ENCODE measurements at places on chromosomes 5 and 9.

GRCh38 chr9:121023064-121023463, 27.0 kb downstream of the C5 start:
- DNase-seq: peak; percentile 6

DNA sequence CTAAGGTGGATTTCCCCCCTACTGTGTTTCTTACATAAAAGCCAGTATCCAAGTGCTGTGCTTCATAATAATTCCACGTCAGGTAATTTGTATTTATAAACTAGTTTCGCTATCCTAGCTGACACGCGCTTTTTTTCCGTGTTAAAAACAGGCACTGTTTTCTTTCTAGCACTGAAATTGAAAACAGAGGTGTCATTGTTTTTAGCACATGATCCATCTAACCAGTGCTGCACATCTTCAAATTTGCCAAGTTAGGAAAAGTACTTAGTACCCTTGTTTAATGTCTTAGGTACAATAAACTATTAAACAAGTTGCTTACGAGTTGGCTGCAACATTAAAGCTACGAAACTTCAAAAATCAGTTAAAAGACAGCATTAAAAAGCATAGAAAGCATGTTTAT, 49.9 kb downstream of the JMY start:
- DNase-seq: no peak

DNA sequence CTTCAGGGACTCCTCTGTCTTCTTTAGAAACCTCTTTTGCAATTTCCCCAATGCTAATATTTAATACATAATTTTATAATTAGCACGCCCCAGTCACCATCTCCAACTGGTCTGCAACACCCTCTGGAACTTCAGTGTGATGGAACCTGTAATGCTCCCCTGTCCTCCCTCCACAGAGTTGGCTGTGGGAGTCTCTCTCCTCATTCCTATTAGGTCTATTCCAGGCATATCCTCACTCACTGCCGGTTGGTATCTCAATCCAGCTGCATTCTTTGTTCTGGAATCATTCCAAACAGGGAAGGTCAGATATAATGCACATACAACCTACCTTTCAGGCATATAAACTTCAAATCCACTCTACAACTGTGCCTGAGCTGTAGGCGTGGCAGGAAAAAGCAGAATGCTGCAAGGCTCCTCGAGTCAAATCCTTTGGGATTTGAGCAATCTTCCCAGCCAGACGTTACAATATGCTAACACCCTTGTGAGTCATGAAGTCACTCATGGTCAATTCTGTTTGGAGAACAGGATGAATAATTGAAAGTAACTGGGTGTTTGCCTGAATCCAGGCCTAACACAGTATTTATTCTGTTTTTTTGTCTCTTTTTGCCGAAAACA, 293.8 kb downstream of the CWC27 start:
- peak; percentile 97 for DNase-seq

- DNase-seq: no peak
These were observed 439.5 kb upstream of the CD180 start for GRCh38 chr5:67636091-67636490.

- DNase-seq: no peak
These were observed 3.7 kb upstream of the CACNA1B start for GRCh38 chr9:137873858-137874362.

GRCh38 chr5:55604611-55605067, 69.9 kb upstream of the PLPP1 start:
- peak; percentile 72 for DNase-seq

DNA sequence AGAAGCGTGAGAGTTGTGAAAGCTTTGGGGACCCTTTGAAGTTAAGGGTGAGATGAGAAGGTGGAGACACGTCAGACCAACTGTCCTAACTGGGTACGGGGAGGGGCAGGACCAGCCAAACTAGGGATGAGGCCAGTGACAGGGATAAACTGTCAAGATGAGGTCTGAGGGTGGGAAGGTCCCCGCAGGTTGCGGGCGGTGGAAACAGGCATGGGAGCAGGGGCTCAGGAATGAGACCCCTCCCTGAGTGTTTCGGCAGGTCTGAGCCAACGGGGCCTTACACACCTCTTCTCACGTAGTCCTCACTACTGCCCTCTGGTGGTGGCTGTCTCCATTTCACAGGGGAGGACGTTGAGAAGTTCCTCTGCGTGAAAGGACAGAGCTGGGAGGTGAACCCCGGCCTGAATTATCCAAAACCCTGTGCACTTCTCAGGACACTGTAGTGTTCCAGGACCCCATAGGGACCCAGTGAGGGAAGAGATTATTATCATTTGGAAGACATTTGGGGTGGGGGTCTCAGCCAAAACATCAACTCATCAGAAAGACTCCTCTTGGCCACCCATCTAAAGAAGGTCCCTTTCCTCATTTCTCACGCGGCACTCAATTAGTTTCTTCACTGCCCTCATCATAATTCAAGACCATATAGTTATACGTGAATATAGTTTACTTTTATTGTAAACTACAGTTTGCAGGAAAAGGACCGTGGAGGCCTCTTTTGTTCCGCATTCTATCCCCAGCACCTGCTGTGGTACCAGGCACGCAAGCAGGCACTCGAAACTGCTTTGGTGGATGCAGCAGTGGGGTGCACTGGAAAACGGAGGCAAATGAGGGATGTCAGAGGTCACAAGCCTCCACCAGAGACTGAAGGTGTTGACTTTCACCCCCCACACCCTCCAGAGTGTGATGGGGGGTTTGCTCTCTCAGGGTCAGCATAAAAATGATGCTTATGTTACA, 21.7 kb upstream of the NANS start:
- peak; percentile 59 for DNase-seq

GRCh38 chr9:86645303-86645702, 291.1 kb upstream of the TUT7 start:
- DNase-seq: no peak

GRCh38 chr5:158660726-158661125, 439.0 kb downstream of the EBF1 start:
- DNase-seq: peak; percentile 79

GRCh38 chr9:79663300-79663699, 91.5 kb downstream of the TLE4 start:
- no peak for DNase-seq

DNA sequence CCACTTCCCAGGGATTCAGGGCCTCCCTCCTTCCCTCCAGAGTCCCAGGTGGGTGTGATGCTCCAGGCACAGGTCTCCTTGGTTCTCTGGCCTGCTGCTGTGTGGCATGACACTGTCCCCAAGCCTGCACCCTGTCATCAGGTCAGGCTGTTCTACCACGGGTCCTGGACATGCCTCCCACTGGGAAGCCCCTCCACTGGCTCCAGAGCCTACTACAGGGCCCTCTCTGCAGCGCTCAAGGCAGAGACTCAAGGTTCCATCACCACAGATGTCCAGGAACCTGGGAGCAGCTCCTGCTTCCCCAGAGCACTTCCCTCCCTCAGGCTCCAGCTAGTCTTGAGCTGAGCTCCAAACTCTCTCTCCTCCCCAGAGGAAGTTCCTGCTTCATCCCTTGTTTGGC, 237.3 kb downstream of the PBX3 start:
- DNase-seq: no peak

GRCh38 chr9:92044936-92045335, 70.3 kb downstream of the SPTLC1 start:
- DNase-seq: no peak

GRCh38 chr5:2914022-2914661, 162.7 kb upstream of the IRX2 start:
- DNase-seq: no peak

DNA sequence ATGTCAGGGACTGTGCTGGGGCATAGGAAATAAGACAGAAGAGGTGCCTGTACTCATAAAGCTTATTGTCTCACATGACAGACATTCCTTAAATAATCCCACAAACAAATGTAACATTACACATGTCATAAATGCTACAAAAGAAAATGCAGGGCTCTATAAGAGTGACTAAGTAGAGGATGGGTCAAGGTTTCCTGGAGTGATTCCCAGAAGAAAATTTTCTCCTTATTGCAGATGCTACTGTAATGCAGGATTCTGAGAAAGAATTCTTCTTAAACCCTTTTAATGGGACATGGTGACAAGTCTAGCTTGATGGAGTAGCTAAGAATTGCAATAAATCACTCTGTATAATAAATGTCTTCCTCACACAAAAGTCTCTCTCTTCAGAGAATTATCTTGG, 55.7 kb downstream of the SH3TC2 start:
- DNase-seq: peak; percentile 95

DNA sequence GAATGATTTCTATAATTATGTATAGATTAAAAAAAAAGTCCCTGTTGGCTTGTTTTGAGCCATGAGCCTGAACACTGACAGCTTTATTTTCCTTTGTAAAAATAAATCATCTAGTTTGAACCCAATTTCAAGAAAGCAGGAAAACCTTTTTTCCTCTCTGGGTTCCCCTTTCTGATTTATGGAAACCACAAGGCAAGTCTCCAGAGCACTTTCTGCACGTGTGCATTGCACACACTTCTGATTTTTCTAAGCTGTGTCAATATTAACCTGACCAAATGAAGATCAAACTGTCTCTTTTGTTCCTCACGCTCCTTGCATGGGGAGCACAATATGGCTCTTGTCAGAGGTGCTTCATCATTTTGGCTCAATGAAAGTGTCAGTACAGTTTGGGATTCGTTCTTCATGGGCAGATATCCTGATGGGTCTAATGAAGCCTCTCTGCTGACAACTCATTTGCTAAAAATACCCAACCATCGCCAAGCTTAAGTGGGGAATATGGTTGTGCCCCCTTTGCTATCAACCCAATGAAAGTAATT, 39.2 kb upstream of the PCA3 start:
- DNase-seq: peak; percentile 29

GRCh38 chr9:80552931-80553330, 981.2 kb downstream of the TLE4 start:
- no peak for DNase-seq

DNA sequence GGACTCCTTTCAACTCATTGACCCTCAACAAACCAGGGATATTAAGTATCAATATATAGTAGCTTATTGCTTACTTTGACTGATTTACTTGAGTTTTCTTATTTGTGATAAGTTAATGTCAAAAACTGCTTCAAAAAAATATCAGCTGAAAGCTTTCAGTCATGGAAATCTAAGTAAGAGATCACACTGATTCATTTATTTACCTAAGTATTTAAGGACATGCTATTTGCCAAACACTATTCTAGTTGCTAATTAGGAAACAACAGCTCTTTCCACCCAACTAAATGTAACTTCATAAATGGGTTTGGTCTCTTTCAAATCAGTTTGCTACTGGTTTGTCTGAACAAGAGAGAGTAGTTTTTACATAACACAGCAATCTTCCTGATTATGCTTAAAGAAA, 48.2 kb downstream of the CHD1 start:
- no peak for DNase-seq

DNA sequence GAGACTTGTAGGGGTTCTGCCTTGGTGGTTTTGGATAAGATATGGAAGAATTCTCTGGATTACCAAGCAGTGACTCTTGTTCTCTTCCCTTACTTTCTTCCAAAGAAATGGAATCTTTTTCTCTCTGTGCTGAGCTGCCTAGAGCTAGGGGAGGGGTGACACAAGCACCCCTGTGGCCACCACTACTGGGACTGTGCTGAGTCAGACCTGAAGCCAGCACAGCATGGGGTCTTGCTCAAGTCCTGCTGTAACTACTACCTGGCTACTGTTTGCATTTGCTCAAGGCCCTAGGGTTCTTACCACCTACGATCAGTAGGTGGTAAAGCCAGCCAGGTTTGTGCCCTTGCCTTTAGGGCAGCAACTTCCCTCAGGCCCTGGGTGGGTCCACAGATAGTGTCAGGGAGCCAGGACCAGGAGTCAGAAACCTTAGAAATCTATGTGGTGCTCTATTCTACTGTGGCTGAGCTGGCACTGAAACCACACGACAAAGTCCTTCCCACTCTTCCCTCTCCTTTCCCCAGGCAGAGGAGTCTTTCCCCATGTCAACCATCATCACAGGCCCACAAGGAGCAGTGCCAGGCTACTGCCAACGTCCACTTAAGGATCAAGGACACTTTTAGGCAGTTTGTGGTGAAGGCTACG, 53.8 kb downstream of the SREK1 start:
- DNase-seq: no peak

DNA sequence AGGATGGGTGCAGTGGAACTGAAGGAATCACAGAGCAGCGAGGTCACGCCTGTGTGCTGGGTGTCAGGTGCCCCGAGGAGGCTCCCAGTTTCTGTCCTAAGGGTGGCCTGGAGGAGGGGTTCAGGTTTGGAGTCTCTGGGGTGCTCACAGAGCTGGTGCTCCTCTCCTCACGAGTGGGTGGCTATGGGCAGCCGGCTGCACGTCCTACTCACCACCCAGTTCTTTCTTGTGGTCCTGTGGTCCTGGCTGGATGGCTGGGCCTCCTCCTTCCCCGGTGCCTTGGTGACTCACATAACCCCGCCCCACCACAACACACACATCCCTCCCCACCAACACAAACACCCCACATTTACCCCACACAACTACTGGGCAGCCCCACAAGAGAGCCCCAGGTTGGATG, 9.9 kb upstream of the PTGS1 start:
- DNase-seq: no peak

DNA sequence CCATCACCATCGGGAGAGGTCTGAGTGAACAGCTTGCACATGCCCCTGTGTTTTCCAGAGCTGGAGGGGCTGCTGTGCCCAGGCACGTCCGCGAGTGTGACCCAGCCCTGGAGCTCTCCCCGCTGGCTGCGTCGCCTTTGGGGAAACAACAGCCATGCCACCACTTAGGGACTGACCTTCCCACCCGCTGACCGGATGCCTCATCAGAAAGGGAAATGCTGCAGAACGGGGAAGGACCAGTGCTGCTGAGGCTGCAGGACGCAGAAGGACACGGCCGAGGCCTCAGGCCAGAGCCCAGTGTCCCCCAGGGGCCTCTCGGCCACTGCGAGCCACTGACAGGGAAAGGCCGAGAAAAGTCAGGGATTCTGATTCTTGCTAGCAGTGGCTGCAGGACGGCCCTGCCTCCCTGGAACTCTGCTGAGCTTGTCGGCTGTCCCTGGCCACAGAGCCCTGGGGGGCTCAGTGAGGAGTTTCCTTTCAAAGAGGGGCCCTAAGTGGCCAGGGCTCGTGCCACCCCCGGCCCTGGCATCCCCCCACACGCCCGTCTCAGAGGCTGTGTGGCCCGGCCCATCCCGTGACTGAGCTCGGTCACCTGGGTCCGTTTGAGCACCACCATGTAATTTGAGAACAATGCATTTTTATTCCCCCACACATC, 130.8 kb downstream of the ZNF354C start:
- no peak for DNase-seq

DNA sequence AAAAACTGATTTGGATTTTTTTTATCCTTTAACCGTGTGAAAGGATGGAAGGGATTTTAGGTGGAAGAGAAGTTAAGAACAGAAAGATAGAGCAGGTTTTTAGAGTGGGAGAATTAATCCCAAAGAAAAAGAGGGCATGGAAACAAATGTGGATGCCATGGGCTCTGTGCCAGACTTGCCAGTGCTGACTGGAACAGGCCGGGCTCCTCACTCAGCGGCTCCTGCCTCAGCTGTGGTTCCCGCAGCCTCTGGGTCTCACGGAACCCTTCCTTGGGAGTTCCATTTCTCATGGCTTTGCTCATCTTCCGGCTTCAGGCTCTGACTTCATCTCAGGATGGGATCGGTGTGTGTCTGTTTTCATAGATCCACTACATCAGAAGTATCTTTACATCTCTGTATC, 30.4 kb upstream of the SLC2A8 start:
- DNase-seq: no peak

GRCh38 chr5:65068410-65068809, 299.7 kb downstream of the CWC27 start:
- no peak for DNase-seq

GRCh38 chr5:140925806-140926442, at the start of gene PCDHAC1:
TSS of gene PCDHAC1 (plus strand) at chr5:140926299. CDS start at chr5:140926893, 594 bp downstream.
- DNase-seq: no peak
